ENCODE measurements at places on chromosomes 2 and 18.

DNA sequence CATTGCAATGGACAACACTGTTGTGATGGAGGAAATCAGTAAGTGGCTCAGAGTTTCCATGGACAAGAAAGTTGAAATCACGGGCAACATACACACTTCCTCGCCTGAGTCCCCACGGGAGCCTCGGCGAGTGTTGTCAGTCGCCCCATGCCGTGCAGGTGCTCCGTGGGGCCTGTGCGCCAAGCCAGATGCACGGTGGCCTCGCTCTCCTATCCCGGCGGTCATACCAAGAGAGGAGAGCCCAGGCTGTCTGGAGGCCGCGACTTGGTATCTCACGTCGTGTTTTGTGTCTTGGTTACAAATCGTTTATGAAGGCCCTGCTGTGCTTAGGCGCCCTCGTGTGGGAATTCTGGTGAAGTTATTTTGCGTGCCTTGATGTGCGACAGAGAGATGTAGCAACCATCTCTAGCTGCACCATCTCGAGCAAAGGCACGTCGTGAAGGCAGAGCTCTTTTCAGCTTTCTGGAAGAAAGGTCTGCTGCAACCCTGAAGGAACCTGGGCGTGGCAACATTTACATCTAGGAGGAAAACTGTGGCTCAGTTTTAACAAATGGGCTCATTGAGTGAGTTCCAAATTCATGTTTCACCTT is 21.8 kb downstream of the ATG4B start:
- DNase-seq = peak; percentile 76

GRCh38 chr18:25164848-25165811 is 186.8 kb downstream of the ZNF521 start:
- peak; percentile 62 for DNase-seq

DNA sequence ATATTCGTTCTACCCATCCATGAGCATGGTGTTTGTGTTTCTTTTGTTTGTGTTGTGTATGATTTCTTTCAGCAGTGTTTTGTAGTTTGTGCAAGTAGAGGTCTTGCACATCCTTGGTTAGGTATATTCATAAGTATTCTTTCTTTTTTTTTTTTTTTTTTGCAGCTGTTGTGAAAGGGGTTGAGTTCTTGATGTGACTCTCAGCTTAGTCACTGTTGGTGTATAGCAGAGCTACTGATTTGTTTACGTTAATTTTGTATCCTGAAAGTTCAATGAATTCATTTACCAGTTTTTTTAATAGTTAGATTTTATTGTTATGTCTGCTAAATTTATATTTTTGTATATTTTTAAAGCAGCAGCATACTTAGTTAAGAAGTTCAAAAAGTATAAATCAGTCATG is 834.4 kb upstream of the NRXN1 start:
- no peak for DNase-seq

DNA sequence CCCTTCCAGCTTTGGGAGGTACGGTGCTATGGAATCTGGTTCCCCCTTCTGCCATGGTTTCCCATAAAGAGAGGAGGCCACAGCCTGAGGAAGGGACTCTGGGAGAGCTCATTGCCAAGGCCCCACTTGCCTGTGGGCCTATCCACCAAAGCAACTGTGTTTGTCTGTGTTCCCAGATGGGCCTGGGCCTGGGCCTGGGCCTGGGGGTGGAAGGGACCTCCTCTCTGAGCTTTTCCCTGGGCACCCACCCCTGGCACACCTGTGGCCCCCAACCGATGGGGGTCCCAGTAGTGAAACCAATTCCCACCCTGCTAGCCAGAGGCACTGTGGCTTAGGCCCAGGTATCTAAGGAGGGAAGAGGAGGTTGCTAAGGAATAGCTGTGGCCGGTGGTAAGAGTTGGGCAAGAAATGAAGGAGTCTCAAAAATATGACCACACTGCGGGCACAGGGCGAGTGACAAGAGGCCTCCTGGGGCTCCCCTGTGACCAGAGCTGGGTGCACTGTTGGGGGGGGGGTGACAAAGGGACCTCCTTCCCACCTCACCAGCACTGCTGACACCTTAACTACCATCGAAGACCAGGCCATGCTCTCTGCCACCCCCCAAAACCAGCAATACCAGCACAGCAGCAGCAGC is 4.9 kb upstream of the DUSP2 start:
- no peak for DNase-seq

DNA sequence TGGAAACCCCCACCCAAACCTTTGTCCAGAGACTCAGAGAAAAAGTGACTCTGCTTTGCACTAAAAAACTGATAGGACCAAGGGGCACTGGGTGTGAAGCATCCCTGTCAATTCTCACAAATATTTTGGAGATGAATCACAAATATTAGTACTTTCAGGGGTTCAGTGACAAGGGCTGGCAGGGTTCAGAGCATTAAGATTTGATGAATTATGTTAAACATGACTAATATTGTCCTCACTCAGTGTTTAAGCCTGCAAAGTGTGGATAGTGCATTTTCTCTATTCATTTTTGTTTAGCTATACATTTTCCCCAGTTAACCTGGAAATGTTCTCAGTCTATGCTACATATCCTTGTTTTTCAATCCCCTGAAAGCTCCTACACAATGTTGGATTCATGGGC is 65.3 kb upstream of the CCDC68 start:
- DNase-seq = no peak

DNA sequence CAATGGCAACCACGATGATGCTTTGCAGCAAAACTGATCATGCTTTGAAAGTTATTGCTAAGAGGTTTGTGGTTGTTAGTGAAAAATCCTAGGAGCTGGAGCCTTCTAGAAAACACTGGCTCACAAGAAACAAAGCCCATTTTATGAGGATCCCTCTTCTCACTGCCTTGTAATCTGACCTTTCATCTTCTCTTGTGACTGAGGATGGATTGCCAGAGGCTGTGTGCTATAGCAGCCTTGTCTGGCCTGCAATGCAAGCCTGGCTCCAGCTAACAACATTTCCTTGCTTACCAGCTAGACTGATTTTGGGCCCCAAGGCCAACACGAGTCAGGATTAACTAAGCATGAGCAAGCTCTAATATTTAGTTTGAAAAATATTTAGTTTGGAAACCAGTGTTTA is 13.1 kb downstream of the PIEZO2 start:
- DNase-seq = no peak

DNA sequence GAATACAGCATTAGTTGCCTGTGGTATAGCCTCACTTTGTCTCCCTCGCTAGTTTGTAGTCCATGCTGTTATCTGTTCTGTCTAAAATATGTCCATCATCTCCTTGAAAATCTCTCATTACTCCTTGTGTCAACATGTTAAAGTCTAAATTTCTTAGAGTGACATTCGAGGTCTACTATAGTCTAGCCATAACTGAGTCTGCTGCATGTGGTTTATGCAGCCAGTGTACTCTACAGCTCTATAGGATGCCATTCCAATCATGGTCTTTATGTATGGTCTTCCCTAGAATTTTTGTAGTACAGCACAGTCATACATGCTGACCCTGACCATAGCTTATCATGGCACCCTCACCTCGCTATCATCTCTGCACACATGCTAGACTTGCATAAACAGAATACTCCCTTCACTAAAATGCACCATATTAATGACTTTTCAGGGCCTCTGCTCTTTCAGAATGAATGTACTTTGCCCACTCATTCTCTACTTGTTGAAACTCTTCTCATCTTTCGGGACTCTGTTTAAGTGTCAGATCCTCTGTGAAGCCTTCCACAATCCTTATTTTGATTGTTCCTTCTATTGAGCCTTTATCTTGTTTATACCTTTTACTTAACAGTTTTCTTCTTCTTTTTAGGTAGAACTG is 12.8 kb downstream of the TANK start:
- DNase-seq = no peak

- no peak for DNase-seq
Measured at GRCh38 chr2:84969511-84970209, 1.3 kb upstream of the KCMF1 start.

- no peak for DNase-seq
Measured at GRCh38 chr2:102932501-102932900, 170.7 kb downstream of the TMEM182 start.

GRCh38 chr2:102301867-102302362 is 9.4 kb upstream of the IL1RL1 start:
- DNase-seq = no peak

GRCh38 chr2:147173798-147174197 is 671.0 kb upstream of the ACVR2A start:
- no peak for DNase-seq

DNA sequence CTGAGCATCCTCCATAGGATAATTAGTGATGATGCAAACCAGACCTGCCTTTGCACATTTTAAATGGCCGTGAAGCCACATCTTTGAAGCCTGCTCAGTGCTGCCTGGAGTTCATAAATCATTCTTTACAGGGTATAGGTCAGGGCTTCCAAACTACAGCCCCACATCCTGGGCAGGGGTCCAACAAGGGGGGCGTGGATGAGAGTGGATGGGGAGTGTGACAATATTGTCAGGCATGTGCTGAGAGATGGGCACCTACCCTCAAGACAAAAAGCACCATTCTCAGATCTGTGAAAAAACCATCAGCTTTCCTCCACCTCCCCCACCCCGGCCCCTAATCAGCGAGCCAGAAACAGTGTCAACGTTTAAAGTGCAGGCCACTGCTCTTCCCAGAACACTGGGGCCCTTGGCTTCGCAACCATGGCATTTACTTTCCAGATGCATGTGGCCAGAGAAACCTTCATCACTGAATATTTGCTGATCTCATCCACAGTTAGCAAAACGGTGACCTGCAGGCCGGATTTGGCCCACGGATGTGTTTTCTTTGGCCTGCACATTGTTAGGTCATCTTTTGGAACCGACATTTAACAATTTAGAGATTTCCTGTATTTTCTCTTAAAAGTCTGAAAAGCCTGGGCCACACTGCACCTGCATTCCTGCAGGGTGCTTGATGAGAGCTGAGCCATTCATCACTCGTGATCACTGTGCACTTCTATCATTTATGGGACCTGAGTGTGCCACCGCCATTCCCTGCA is 130.7 kb downstream of the ANKRD44 start:
- DNase-seq = peak; percentile 81

DNA sequence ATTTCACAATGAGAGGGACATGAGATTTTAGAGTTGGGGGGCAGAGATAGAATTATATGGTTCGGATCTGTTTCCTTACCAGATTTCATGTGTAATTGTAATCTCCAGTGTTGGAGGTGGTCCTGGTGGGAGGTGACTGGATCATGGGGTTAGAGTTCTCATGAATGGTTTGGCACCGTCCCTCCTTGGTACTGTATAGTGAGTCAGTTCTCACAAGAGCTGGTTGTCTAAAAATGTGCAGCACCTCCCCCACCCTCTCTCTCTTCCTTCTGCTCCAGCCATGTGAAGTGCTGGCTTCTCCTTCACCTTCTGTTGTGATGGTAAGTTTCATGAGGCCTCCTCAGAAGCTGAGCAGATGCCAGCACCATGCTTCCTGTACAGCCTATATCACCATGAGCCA is 138.1 kb downstream of the SCG2 start:
- DNase-seq = peak; percentile 30

DNA sequence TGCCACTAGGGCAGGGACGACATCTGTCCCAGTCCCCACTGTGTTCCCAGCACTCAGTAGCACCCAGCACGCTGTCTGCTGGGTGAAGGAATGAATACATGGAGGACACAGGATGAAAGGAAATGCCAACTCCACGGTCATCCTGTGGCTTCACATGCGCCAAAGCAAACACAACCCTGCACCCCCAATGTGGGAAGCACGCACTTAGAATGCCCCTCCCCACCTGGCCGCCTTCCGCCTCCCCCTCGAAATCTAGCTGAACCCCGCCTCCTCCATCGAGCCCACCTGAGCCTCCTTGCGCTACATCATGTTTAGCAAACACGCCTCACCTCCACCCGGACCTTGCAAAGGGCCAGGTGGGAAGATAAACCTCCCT is 33.9 kb downstream of the ADCY3 start:
- no peak for DNase-seq

DNA sequence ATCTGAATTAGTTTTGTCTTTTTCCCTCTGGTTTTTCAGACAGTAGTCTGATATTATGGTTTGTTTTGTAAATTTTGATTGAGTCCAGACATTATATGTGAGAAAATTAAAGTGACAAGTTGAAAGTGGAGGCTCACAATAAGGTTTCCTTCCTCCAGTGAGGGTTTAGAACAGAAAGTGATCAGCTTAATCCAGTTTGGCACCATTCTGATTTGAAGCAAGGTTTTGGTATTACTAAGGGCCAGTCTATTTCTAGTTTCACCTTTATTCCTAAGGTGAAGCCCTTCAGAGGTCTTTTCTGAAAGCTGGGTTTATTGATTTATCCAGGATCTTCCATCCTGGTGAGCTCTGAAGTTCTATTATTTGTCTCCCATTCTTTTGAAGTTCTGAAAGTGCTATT is 68.7 kb downstream of the CDC42EP3 start:
- DNase-seq = no peak

DNA sequence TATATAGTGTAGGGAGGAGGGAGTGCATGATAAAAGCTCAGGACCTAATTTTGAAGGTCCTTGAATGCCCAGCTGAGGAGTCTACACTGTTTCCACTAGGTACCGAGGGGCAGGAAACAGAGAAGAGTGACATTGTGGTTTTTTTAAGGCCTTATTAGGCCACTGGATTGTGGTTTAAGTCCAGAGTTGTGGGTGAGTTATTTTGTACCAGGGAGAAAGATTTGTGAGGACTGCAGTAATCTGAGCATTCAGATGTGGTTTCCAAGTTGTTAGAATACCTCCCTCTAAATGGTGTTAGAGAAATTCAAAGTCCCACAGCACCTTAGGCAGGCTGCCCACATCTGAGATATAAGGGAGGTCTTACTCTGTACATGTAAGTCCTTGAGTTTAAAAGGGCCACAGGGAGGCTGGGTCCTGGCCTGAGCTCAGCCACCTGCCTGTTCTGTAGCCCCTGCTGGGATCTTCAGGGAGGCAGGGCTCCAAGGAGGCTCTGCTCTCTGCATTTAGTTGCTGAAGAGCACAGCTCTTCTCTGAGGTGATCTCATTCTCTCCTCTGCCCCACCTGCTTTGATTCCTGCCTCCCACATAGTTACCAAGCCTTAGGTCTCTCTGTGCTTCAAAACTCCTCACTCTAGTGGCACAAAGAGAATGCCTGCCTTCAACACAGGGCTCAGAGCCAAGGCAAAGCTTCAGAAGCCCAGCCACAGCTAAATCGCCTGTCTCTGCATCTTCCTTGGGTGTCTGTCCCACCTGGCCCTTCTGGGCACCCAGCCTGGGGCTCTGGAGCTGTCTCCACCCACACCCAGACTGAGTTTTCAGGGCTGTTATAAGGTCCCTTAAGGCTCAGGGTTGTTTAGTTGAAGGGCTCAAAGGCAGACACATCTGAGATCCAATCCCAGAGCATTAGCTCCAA is 88.1 kb downstream of the VSNL1 start:
- DNase-seq = no peak

GRCh38 chr2:190592831-190593230 is 56.1 kb upstream of the NAB1 start:
- DNase-seq = no peak

DNA sequence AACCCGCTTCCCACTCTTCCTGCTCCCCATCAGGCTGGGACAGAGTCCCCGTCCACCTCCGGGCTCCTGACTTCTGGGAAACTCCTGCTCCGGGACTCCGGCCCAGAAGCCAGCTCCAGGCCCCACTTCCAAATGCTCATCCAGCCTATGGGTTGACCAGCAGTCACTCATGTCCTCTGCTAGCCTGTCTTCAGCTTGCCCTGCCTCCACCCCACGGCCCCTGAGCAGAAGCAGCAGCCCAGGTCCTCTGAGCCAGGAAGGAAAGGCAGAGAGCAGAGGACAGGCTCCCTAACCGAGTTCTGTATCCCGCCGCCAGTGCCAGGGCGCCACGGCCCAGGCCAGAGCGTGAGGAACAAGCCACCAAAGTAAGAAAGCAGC is 86.4 kb upstream of the ID2 start:
- DNase-seq = no peak

GRCh38 chr2:128362889-128363228 is 44.2 kb upstream of the HS6ST1 start:
- peak; percentile 96 for DNase-seq

- DNase-seq = no peak
Measured at GRCh38 chr18:36196238-36196995, 9.1 kb downstream of the MOCOS start.

- no peak for DNase-seq
Measured at GRCh38 chr18:60508108-60508507, 135.5 kb upstream of the MC4R start.
